ENCODE measurements at places on chromosomes 3 and 15. TPM values are rescaled to one million over a fixed set of nuclear protein-coding genes. Genes with fewer than 3 reads are reported as not detected.

DNA sequence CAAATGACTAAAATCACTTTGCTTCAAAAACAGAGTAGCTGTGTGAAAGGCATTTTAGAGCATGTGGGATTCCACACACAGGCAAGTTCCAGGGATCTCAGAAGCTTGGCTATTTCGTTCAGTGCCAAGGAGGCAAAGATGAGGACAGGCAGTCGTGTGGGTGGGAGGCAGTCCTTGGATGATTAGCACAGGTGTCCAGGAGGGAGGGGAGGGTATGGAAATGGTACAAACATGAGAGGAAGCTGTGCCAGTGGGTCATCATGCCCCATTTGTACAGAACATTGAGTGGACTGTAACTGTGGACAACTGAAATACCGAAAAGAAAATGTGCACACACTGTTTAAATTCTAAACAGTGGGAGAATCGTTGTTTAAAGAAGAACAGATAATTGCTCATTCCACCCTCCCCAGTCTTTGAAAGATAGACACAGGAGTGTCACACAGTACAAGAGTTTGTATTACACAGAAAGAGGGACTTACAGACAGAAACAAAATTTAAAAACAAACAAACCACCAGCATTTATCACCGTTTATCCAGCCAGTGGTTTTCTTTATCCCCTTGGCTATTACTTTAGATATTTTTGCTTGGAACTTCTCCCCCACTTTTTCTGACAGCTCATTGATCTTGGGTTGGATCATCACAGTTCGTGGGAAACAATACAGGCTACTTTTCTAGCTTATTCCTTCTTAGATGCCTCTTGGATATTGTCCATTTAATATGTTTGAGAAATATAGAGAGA is 122.9 kb downstream of the GREM1 start:
- no peak for DNase-seq

- DNase-seq, result no peak
Observed at GRCh38 chr3:52099001-52099401, 42.6 kb upstream of the DUSP7 start.

GRCh38 chr3:55521064-55521737 is 34.1 kb upstream of the WNT5A start:
- no peak for DNase-seq

DNA sequence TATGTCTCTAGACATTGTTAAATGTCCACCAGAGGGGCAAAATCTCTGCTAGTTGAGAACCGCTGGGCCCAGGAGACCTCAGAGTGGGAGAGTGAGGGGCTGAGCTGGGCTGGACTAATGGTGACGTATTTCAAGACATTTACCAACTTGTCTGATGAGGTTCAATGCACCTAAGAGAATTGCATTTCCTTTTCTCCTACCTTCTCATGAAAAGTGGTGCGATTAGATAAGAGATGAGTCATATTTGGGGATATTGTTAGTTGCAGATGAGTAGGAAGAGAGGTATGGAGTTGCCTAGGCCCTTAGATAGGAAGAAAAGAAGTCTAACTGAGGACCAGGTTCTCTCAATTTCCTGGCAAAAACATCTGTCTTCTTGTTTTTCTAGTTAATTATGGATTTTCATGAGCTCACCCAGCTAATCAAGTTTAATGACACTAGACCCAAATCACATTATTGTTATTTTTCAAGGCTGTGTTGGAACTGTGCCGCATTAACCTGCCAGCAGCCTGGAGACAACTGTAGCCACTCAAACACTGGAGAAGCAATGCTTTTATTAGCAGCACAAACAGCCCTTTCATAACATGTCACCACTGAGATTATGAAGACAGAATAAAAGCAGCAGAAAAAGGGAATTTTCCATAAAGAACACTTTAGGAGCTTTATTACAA is 144.2 kb downstream of the PDCD6IP start:
- no peak for DNase-seq

- DNase-seq, result no peak
Observed at GRCh38 chr15:76803049-76803571, 102.0 kb downstream of the SCAPER start.

The ITIH1 gene
- polyA plus RNA-seq, result not detected

The PCLAF gene
- 36.8 TPM for polyA plus RNA-seq

The SST gene
- polyA plus RNA-seq, result 4.0 TPM
